ENCODE measurements at places on chromosomes 2 and 18.

DNA sequence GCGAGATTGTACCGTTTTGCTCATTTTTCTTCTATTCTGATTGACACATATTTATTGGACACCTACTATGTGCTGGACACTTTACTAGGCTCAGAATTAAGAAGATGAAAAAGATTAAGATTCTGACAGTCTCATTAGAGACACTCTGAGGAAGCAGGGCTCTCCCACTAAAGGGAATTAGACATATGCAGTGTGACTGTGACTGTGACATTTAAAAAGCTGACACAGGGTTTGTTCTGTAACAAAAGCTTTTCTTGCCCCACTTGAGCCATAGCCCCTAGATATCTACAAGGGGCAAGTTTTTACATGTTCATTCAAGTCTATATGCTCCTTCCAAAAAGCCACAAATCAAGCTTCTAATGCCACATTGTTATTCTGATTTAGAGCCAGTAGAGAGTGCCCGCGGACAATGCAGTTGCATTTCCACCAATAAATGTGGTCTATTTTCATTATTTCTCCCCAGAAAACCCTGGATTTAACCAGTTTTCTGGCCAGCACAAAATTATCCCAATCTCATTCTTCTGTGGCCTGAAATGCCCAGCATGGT lies 9.8 kb downstream of the ARHGAP25 start:
- no peaks in the 10 kb centered on the region for H3K4me1 ChIP-seq
- H3K27me3 ChIP-seq: no peaks in the 10 kb centered on the region
- no peaks in the 10 kb centered on the region for H3K36me3 ChIP-seq
- no peak overlapping the region for H3K4me3 ChIP-seq
- no peak overlapping the region for H3K27ac ChIP-seq
- DNase-seq: no peak

GRCh38 chr2:119760237-119760955 lies 674 bp downstream of the PTPN4 start:
- H3K4me1 ChIP-seq: peaks cover 17% of the 10 kb centered on the region
- DNase-seq: no peak
- peak overlapping the region; percentile 86 for H3K4me3 ChIP-seq
- H3K27me3 ChIP-seq: no peaks in the 10 kb centered on the region
- no peaks in the 10 kb centered on the region for H3K36me3 ChIP-seq
- peak overlapping the region; percentile 81 for H3K27ac ChIP-seq

GRCh38 chr18:12254136-12254819 lies at the start of gene CIDEA:
Gene CIDEA, plus strand, starts transcription at chr18:12254361. Its CDS starts 23 bp downstream, at chr18:12254384.
- peaks cover 14% of the 10 kb centered on the region for H3K4me1 ChIP-seq
- peak within 1 kb of the TSS; percentile 71 for H3K4me3 ChIP-seq

GRCh38 chr2:230267059-230267458 lies 41.5 kb downstream of the SP140 start:
- no peak overlapping the region for H3K4me3 ChIP-seq
- no peaks in the 10 kb centered on the region for H3K27me3 ChIP-seq
- H3K4me1 ChIP-seq: no peaks in the 10 kb centered on the region
- H3K27ac ChIP-seq: no peak overlapping the region

DNA sequence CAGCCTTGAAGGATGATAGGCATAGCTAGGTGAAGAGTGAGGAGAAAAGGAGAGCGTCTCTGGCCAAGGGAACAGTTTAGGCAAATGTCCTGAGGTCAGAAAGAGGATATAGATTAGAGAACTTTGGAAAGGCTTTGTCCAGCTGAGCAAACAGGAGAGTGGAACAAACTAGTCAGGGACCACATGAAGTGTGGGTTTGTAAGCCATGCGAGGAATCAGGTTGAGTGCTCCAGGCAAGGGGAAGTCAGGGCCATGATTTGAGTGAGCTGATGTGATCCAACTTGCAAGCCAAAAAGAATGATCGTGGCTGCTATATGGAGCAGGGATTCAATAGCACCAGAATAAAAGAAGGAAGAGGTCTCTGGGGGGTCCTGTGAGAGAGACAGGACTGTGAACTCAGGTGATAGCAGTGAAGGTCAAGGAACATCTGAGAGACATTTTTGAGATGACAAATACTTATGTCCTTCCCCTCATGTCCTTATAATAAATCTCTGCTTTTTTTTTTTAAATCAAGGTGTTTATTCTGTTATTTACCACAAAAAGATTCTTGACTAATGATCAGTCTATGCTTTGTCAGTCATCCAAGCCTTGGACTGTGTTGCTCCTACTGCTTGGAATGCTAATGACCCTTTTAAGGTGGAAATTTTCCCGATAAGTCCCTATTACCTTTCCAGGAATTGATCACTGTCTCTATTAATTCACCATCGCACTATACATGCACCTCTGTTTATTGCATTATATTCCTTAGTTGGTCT lies 472.6 kb downstream of the TXNL1 start:
- H3K4me1 ChIP-seq: peaks cover 37% of the 10 kb centered on the region
- H3K4me3 ChIP-seq: no peak overlapping the region
- no peaks in the 10 kb centered on the region for H3K36me3 ChIP-seq
- no peak overlapping the region for H3K27ac ChIP-seq

- no peaks in the 10 kb centered on the region for H3K36me3 ChIP-seq
- H3K27ac ChIP-seq: no peak overlapping the region
- no peaks in the 10 kb centered on the region for H3K27me3 ChIP-seq
- no peaks in the 10 kb centered on the region for H3K4me1 ChIP-seq
- DNase-seq: no peak
Measured at GRCh38 chr2:225678792-225679191, 279.3 kb downstream of the NYAP2 start.

DNA sequence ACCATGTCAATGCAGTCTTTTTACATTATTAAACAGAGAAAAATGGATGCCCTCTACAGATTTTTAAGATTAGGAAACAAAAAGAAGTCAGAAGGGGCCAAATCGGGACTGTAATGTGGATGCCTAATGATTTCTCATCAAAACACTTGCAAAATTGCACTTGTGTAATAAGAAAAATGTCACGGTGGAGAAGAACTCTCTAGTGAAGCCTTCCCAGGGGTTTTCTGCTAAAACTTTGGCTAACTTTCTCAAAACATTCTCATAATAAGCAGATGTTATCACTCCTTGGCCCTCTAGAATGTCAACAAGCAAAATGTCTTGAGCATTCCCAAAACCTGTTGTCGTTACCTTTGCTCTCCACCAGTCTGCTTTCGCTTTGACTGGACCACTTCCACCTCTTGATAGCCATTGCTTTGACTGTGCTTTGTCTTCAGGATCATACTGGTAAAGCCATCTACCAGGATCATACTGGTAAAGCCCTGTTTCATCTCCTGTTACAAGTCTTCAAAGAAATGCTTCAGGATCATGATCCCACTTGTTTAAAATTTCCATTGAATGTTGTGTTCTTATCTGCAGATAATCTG lies 226.8 kb downstream of the TNS1 start:
- H3K4me3 ChIP-seq: no peak overlapping the region
- peaks cover 35% of the 10 kb centered on the region for H3K36me3 ChIP-seq
- DNase-seq: no peak
- no peaks in the 10 kb centered on the region for H3K27me3 ChIP-seq
- H3K4me1 ChIP-seq: peaks cover 3% of the 10 kb centered on the region
- no peak overlapping the region for H3K27ac ChIP-seq

- peak overlapping the region; percentile 99 for H3K27ac ChIP-seq
- H3K4me3 ChIP-seq: peak overlapping the region; percentile 92
- no peak for DNase-seq
- H3K36me3 ChIP-seq: peaks cover 9% of the 10 kb centered on the region
- no peaks in the 10 kb centered on the region for H3K27me3 ChIP-seq
Measured at GRCh38 chr2:231709981-231710798, 1.9 kb downstream of the PTMA start.

GRCh38 chr18:8373486-8373885 lies 235.8 kb upstream of the RAB12 start:
- no peak for DNase-seq
- H3K4me1 ChIP-seq: no peaks in the 10 kb centered on the region
- H3K36me3 ChIP-seq: no peaks in the 10 kb centered on the region
- no peaks in the 10 kb centered on the region for H3K27me3 ChIP-seq
- no peak overlapping the region for H3K27ac ChIP-seq

- no peak for DNase-seq
- no peaks in the 10 kb centered on the region for H3K36me3 ChIP-seq
- no peaks in the 10 kb centered on the region for H3K4me1 ChIP-seq
- H3K4me3 ChIP-seq: no peak overlapping the region
Measured at GRCh38 chr2:122683018-122683417, 927.6 kb downstream of the TSN start.

DNA sequence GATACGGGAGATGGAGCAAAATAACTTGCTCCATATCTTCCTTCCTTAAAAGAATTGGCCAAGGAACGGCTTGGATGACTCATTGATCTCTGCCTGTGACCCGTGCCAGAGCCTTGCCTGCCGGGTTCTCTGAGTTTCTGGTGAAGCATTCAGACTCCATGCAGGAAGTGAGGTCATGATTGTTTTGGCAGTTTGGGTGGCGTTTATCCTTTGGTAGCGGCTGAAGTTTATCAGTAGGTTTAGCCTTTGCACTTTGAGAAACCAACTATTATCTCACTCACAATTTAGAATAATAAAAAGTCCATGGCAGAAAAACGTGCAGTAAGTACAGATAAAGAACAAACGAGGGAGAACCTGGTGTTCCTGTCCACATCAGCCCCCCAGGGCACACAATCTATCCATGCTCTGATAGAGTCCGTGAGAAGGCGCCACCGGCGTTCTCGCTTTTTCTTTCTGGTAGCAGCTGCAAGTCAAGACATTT lies 15.0 kb upstream of the CTAGE1 start:
- H3K4me1 ChIP-seq: no peaks in the 10 kb centered on the region
- H3K4me3 ChIP-seq: peak overlapping the region; percentile 59
- peak; percentile 77 for DNase-seq
- no peaks in the 10 kb centered on the region for H3K36me3 ChIP-seq
- H3K27me3 ChIP-seq: no peaks in the 10 kb centered on the region
- H3K27ac ChIP-seq: peak overlapping the region; percentile 79

- H3K4me1 ChIP-seq: no peaks in the 10 kb centered on the region
- H3K36me3 ChIP-seq: no peaks in the 10 kb centered on the region
- no peaks in the 10 kb centered on the region for H3K27me3 ChIP-seq
- H3K27ac ChIP-seq: no peak overlapping the region
- DNase-seq: no peak
Measured at GRCh38 chr18:30358555-30358954, 684.0 kb downstream of the DSC3 start.

DNA sequence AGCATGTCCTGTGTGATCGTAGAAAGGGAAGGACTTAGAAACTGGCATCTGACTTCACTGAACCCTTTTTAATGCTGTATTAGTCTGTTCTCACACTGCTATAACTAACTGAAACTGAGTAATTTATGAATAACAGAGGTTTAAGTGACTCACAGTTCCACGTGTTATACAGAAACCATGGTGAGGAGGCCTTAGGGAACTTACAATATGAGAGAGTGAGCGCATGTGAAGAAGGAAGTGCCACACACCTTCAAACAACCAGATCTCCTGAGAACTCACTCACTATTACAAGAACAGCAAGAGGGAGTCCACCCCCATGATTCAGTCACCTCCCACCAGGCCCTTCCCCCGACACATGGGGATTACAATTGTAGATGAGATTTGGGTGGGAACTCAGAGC lies 811.3 kb downstream of the CPS1 start:
- no peaks in the 10 kb centered on the region for H3K36me3 ChIP-seq
- H3K27me3 ChIP-seq: no peaks in the 10 kb centered on the region
- no peak for DNase-seq
- no peak overlapping the region for H3K4me3 ChIP-seq
- no peak overlapping the region for H3K27ac ChIP-seq

GRCh38 chr2:121723316-121723715 lies 13.4 kb downstream of the NIFK start:
- peaks cover 9% of the 10 kb centered on the region for H3K4me1 ChIP-seq
- peak overlapping the region; percentile 62 for H3K27ac ChIP-seq
- no peaks in the 10 kb centered on the region for H3K27me3 ChIP-seq
- H3K4me3 ChIP-seq: no peak overlapping the region
- H3K36me3 ChIP-seq: peaks cover 9% of the 10 kb centered on the region
- no peak for DNase-seq

Measured in thoracic aorta (tissue), 2 donors.